ENCODE measurements at places on chromosomes 11 and 22. TPM values are rescaled to one million over a fixed set of nuclear protein-coding genes. Genes with fewer than 3 reads are reported as not detected.

Gene ANKK1
- total RNA-seq = 0.90 TPM

Gene RAB30
- total RNA-seq = 1.5 TPM

Gene MMP8
- not detected for total RNA-seq

Gene MYBPC3
- total RNA-seq = not detected

GRCh38 chr11:36110668-36111410 is 167.0 kb downstream of the LDLRAD3 start:
- DNase-seq = no peak

DNA sequence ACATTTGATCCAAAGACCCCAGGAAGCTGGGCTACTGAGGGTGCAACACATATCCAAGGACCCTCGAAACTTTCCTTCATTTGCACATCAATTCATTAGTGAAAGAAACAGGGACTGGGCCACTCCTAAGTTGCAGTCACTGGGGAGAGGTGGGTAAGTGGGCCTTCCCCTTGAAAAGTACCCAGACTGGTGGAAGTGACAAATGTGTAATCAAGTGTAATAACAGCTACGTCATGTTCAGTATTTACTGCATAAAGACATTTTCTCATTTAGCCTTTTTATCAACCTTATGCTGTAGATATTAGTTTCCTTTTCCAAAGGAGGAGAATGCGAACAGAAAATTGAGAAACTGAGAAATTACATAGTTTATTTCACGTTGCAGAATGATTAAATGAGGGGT is 101.9 kb upstream of the OLFML1 start:
- DNase-seq = no peak
